Right cardiac atrium (tissue), 5 donors: ENCODE measurements at places on chromosomes 12 and 14. TPM values are rescaled to one million over a fixed set of nuclear protein-coding genes. Genes with fewer than 3 reads are reported as not detected.

DNA sequence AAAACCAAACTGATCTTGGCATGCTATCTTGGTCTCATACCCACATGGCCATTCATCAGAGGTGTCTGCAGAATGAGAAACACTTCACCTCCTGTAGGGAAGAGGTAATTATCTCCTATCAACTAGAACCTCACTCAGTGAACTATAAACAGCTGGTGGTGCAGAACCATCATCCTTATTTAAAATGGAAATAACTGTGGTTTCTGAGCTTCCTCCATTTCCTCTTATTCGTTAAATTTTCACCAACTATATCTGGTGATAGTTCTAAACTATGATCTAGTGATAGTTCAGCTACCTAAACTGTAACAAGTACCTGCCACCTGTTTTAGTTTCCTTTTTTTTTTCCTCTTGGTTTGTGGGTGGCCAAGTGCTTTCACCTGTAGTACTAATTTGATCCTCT, 218.5 kb downstream of the FUT8 start:
- DNase-seq: no peak

DNA sequence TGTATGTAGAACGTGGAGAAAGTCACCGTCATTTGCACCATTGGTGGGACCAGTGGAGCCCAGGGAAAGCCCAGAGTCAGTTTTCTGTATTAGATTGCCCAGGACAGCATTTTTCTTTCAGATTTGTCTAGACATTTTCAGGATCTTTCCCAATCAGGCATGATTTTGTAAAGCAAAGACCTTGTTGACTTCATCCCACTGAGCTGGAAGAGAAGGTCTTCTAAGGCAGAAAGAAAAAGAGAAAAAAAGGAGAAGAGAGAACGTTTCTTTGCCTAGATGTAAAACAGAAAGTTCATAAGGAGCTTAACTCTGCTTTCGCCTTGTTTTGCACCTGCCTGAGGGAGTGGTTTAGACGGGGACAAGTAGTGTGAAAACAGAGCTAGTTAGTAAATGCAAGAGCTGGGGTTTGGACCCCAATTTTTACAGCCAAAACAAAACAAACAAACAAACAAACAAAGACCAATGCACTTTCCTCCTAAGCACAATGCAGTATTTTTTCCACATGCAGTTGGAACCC, 273.1 kb downstream of the ZFP36L1 start:
- no peak for DNase-seq

Gene PPP1R1A
- total RNA-seq: 122 TPM

DNA sequence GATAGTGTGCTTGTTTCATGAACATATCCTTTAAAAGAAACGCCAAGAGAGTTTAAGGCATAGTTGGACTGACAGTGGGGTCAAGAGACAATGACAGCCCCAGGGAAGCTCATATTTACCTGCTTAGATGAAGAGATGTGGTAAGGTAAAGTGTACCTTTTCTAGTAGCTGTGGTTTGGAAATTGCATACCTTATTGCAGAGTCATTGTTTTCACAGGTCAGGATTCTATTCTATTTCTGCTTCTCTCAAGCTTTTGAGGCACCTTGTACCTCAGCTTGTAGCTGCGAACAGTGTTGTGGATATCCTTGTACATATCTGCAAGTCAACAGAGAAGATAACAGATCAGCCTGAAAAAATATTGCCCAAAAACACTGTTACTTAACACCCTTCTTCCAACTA, 47.7 kb downstream of the ATP6V1D start:
- no peak for DNase-seq

- DNase-seq: no peak
Observed at GRCh38 chr14:105023791-105024480, 3.1 kb upstream of the CDCA4 start.

Gene SYCP3
- not detected for total RNA-seq

DNA sequence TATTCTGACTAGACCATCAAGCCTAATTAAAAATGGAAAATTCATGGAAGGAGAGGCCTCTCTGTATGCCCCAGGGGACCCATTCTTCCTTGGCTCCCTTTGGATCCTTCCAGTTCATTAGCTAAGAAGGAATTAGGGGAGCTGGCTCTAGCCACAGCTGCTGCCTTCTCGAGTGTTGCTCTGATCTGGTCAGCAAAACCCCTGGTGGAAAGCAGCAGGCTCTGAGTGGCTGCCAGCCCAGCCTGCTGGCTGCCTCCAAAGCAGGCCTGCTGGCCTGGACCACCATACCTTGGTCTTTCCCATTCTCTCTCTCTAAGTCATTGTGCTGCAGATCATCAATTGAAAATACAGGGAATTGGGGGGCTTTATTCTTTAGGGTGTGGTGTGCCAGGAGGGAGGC, 29.0 kb upstream of the AKAP6 start:
- DNase-seq: no peak

- DNase-seq: peak; percentile 47
Observed at GRCh38 chr14:29663281-29663801, 264.3 kb downstream of the PRKD1 start.

GRCh38 chr14:58309086-58309485, 10.7 kb downstream of the ARID4A start:
- no peak for DNase-seq

Gene UBC
- 1,045 TPM for total RNA-seq

GRCh38 chr12:114136631-114137030, 170.5 kb upstream of the RBM19 start:
- no peak for DNase-seq

DNA sequence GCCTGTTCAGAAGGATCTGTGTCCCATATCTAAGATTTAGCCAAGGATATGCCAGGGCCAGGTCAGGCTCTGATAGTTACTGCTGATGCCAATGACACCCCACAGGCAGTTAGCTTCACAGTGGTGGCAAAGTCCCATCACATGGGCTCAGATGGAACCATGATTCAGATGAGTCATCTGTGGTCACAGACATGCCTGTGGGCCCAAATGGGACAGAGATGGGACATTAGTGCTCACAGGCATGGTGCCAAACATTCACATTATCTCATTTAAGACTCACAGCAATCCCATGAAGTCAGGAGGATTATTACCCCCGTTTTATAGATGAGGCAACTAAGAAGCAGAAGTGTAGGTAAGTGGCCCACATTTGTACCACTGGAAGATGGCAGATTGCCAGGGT, 207.8 kb downstream of the DPF3 start:
- DNase-seq: no peak

DNA sequence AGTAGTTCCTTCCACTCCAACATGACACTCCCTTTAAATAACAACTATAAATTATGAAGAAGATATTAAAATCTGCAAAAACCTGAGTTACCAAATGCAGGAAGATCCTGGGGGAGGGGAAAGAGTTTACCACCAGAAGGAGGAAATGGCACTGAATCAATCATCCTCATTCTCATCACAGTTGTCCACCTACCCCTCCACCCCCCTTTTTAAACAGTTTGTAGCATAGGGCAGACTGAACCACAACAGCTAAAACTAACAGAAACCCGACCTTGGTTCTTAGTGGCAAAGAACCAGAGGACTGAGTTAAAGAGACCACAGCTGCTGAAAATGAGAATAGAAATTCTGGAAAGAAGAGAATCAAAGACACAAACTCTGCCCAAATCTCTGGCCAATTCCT, 189.5 kb downstream of the MED13L start:
- DNase-seq: no peak

DNA sequence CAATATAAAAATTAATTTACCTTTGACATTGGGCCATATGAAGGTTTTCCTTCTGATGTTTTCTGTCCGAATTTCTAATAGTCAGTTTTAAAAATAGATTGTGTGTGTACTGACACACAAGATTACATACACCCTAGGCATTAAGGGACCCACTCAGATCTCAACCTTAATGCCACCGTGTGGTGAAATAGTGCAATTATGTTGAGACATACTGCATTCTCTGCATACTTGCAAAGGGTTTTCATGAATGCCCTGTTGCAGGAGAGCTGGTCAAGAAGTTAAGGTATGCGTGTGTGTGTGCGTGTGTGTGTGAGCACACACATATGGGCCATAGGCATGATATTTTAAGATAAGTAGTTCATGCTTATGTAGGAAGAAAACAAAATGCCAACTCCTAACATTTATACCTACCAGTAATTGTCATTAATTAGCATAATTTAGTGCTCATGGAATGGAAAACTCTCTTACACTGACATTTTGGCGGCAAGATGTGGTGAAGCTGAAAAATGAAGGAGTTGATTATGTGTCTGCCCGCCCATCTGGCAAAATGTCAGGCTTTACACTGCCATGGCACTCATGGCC, 58.8 kb downstream of the PIK3C2G start:
- DNase-seq: no peak

GRCh38 chr12:102249079-102249841, 51.6 kb upstream of the PMCH start:
- no peak for DNase-seq

Gene CCDC88C
- 4.3 TPM for total RNA-seq

GRCh38 chr14:104882325-104882973, 17.4 kb downstream of the CEP170B start:
- DNase-seq: peak; percentile 45

- no peak for DNase-seq
Observed at GRCh38 chr12:89156862-89157262, 195.4 kb downstream of the DUSP6 start.
